ENCODE measurements at places on chromosomes 12 and 14.

GRCh38 chr12:24565300-24565699, 383.6 kb downstream of the BCAT1 start:
- no peak for DNase-seq

- no peak for DNase-seq
These were observed 143.3 kb downstream of the APAF1 start for GRCh38 chr12:98788396-98788795.

DNA sequence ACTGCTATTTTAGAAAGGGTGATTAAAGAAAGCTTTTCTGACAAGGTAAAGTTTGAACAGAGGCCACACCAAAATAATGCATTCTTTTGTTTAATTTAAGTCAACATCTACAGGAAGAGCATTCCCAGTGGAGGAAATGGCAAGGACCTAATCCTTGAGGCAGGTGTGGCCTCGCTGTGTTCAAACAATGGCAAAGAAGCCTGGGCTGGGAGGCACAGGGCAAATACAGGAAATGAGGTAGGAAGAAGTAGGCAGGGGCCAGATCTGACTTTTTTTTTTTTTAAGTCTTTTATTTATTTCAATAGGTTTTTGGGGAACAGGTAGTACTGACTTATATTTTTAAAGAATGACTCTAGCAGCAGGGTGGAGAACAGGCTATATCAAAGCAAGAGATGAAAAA, 53.5 kb downstream of the ARMH4 start:
- no peak for DNase-seq

GRCh38 chr12:66860752-66861750, 182.2 kb upstream of the GRIP1 start:
- peak; percentile 57 for DNase-seq

- DNase-seq = no peak
These were observed 246.4 kb downstream of the EGLN3 start for GRCh38 chr14:33704481-33704880.
